ENCODE measurements at places on chromosomes 1 and 21.
A peak's percentile ranks its signal among the peaks of the same experiment; 100 is the strongest.

GRCh38 chr1:32765570-32766327 lies 51.4 kb downstream of the YARS1 start:
- DNase-seq, result no peak

DNA sequence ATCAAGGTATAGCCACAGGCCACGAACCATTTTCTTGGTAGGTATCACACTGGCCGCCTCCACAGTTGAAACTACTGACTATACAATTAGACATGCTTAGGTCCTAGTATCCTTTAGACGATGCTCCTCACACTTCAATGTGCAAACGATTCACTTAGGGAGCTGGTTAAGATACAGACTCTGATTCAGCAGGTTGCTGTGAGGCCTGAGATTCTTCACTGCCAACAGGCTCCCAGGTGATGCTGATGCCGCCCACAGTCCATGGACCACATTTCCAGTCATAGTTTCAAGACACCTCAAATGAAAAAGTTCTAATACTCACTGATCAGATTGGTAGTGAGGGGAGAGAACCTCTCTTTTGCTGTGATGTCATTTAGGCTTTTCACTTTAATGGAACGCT lies 6.8 kb downstream of the ATP5PO start:
- peak; percentile 58 for DNase-seq

- DNase-seq, result no peak
Measured at GRCh38 chr1:85320371-85321131, 44.1 kb upstream of the BCL10 start.

DNA sequence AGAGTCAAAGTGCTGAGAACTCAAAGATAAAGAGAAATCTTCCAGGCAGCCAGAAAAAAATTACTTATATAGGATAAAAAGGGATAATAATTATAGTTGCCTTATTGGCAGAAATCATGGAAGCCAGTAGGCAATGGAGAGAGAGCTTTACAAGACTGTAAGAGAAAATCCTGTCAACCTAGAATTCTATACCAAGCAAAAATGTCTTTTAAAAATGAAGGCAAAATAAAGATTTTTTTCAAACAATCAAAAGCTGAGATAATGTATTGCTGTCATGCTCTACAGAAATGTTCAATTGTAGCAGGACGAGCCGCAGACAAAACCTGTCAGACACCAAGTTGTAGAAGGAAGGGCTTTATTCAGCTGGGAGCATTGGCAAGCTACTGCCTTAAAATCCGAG lies 26.8 kb upstream of the RAB4A start:
- DNase-seq, result no peak

DNA sequence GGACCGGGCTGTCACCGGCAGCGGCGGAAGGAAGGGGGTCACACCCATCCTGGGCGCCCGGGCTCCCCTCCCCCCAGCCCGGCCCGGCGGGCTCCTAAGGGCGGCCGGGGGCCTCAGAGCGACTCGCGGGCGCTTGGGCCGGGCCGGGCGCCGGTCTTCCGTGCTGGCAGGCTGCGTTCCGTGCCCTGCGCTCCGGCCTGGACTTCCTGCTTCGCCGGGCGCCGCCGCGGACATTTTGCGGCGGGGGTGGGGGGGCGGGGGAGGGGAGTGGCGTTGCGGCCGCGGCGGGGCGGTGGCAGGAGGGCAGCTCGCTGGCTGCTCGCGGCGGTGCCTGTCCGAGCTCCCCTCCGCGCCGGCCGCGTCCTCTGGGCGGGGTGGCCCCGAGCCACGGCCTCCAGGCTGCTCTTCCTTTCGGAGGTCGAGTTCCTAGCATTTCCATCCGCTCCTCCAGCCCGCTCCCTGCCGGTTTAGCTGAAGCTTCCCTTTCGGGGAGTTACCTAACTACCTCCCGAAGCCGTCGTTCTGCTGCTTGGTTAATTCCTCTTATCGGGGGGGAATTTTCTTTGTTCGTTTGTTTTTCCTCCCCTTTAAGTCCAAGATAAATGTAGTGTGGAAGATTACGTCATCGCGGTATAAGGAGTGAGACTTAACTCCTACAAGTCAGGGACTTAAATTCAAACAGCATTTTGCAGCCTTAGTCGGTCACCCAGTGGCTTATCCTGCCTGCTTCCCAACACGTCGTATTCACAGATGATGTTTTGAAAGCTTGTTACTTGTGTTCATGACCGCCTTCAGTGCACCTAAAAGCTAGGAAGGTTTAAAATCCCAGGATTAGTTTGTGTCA lies 730 bp downstream of the CDC42 start:
- DNase-seq, result peak; percentile 15

Measured in stimulated activated CD4-positive, alpha-beta T cell treated with anti-CD3 and anti-CD28 coated beads, Interleukin-15, amount 100 ng/mL, for 48 hours (primary cell).